ENCODE measurements at places on chromosomes 7 and 10. TPM values are rescaled to one million over a fixed set of nuclear protein-coding genes. Genes with fewer than 3 reads are reported as not detected.

SLC35G1 gene
- 10.3 TPM for total RNA-seq

TMEM120A gene
- total RNA-seq: 17.9 TPM

MACROH2A2 gene
- total RNA-seq: 21.4 TPM

MAGI2 gene
- 2.9 TPM for total RNA-seq

DNA sequence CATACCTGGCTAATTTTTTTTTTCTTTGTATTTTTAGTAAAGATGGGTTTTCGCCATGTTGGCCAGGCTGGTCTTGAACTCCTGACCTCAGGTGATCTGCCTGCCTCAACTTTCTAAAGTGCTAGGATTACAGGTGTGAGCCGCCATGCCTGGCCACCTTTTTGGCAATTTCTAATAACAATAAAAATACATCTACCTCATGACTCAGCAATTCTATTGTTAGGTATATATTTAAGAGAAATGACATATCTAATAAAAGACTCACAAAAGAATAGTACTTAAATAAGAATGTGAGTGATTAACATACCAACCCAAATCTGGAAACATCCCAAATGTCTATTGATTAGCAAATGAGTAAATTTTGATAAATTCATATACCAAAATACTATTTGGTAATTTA lies 103.6 kb upstream of the PPP1R9A start:
- DNase-seq: no peak

- peak; percentile 70 for DNase-seq
Observed at GRCh38 chr10:50740293-50740648, 535 bp downstream of the ASAH2B start.
